Uterus (tissue), 4 donors: ENCODE measurements at places on chromosomes 3 and 15. TPM values are rescaled to one million over a fixed set of nuclear protein-coding genes. Genes with fewer than 3 reads are reported as not detected.

Gene MEX3B
- 2.4 TPM for total RNA-seq

Gene CYP8B1
- total RNA-seq = not detected

Gene UPK1B
- 0.30 TPM for total RNA-seq

Gene CXCR6
- not detected for total RNA-seq

Gene TNFSF10
- total RNA-seq = 30.1 TPM

Gene TRPM1
- total RNA-seq = not detected

- H3K36me3 ChIP-seq = no peaks in the 10 kb centered on the region
- H3K4me3 ChIP-seq = no peak overlapping the region
- H3K4me1 ChIP-seq = no peaks in the 10 kb centered on the region
- H3K27ac ChIP-seq = no peak overlapping the region
- no peaks in the 10 kb centered on the region for H3K27me3 ChIP-seq
- DNase-seq = no peak
Observed at GRCh38 chr3:190401963-190402362, 14.0 kb downstream of the CLDN16 start.

GRCh38 chr15:50736823-50737222, 28.7 kb downstream of the SPPL2A start:
- no peak overlapping the region for H3K27ac ChIP-seq
- H3K4me3 ChIP-seq = no peak overlapping the region
- DNase-seq = no peak
- H3K4me1 ChIP-seq = no peaks in the 10 kb centered on the region

DNA sequence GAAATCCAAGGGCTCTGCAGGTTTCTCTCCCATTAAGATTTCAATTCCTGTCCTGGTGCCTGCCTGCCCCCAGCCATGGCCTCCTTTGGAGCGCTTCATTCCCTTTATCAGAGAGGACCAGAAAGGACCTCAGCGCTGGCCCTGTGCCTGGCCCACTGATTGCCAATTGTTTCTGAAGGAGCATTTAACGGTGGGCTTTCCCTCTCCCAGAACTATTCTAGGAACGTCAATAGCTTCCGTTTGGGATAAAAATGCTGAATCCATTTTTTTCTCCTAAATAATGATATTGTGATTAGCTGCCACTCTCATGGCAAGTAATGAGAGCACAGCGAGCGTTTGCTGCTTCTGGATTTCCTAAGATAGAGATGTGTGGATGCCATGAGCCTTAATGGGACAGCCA, 12.2 kb upstream of the SLC6A1 start:
- H3K4me1 ChIP-seq = no peaks in the 10 kb centered on the region
- H3K27me3 ChIP-seq = no peaks in the 10 kb centered on the region
- no peak overlapping the region for H3K4me3 ChIP-seq
- no peaks in the 10 kb centered on the region for H3K36me3 ChIP-seq
- no peak for DNase-seq
- H3K27ac ChIP-seq = no peak overlapping the region

GRCh38 chr3:155037508-155038202, 42.5 kb upstream of the MME start:
- no peak overlapping the region for H3K4me3 ChIP-seq
- H3K27me3 ChIP-seq = no peaks in the 10 kb centered on the region
- DNase-seq = no peak
- H3K4me1 ChIP-seq = no peaks in the 10 kb centered on the region

DNA sequence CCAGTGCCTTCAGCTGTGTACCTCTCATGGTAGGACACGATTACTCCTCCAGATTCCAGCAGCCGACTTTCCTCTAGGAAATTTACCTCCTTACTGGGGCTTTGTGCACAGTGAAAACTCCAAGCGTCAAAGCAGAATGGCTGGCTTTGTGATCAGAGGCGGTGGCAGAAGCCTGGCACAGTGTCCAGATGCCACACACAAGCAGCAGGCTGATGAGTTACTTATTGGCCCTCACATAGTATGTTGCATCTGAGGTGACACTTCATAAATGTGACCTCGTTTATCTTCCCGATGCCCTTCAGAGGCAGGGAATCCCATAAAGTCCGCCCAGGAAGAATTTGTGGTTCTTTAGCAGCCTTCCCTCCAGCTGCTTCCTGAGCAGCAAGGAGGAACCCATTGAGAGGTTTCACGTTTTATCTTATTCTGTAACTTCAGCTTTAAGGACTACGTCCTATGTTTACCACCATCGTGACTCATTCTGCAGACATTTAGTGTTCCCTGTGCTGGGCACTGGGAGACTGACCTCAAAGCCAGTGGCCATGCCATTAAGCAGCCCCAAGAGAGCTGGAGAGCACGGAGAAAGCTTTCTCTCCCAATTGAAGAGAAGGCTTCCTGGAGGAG, 107.1 kb upstream of the C15orf61 start:
- no peak overlapping the region for H3K27ac ChIP-seq
- no peak for DNase-seq
- no peaks in the 10 kb centered on the region for H3K36me3 ChIP-seq
- no peaks in the 10 kb centered on the region for H3K4me1 ChIP-seq
- H3K27me3 ChIP-seq = no peaks in the 10 kb centered on the region

- H3K4me1 ChIP-seq = no peaks in the 10 kb centered on the region
- no peak overlapping the region for H3K4me3 ChIP-seq
- no peaks in the 10 kb centered on the region for H3K27me3 ChIP-seq
Observed at GRCh38 chr15:57554812-57555179, 36.9 kb upstream of the MYZAP start.

GRCh38 chr15:51533672-51534398, 88.7 kb downstream of the DMXL2 start:
- H3K36me3 ChIP-seq = no peaks in the 10 kb centered on the region
- no peaks in the 10 kb centered on the region for H3K27me3 ChIP-seq
- H3K4me3 ChIP-seq = no peak overlapping the region
- no peak overlapping the region for H3K27ac ChIP-seq
- no peaks in the 10 kb centered on the region for H3K4me1 ChIP-seq

DNA sequence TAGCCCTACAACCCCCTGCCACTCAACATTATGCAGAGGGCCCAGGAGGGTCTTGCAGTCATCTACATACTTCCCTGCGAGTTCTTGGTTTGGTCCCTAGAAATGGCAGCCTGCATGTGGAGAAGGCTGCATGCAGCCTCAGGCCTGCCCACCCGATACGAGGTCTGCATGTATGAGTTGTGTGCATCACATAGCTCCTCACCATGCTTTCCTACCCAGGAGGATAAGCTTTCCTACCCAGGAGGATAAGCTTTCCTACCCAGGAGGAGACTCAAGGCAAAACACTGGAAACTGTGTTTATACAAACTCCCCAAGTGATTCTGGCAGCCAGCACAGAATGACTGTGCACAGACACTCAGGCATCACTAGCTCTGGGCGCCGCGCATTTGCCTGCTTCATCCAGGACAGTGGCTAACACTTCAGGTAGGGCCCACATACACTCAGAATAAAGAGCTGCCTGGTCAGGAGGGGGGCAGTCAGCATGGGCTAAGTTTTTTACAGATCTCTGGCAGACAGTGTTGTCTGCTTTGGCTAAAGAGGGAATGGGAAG, 187.7 kb downstream of the THSD4 start:
- no peaks in the 10 kb centered on the region for H3K4me1 ChIP-seq
- no peak overlapping the region for H3K4me3 ChIP-seq
- H3K36me3 ChIP-seq = no peaks in the 10 kb centered on the region
- H3K27me3 ChIP-seq = no peaks in the 10 kb centered on the region
- DNase-seq = no peak

- H3K4me3 ChIP-seq = no peak overlapping the region
- no peaks in the 10 kb centered on the region for H3K4me1 ChIP-seq
Observed at GRCh38 chr3:150528354-150528797, 17.9 kb downstream of the SERP1 start.

DNA sequence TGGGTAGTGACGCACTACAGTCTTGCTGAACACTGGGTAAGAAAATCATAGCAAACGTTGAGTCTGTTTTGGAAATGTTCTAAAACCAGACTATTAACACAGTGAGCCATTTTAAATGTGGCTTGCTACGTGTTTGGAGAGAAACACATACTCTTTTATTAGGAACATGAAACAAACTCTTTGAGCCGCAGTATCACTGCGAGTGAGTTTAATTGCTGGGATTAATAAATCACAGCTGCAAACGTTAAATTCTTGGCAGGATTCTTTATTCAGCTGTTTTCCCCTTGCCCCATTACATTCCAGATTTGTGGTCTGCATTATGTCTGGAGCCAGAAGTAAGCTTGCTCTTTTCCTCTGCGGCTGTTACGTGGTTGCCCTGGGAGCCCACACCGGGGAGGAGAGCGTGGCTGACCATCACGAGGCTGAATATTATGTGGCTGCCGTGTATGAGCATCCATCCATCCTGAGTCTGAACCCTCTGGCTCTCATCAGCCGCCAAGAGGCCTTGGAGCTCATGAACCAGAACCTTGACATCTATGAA, 33.6 kb downstream of the BTD start:
- no peaks in the 10 kb centered on the region for H3K27me3 ChIP-seq
- H3K4me1 ChIP-seq = peaks cover 11% of the 10 kb centered on the region
- H3K4me3 ChIP-seq = no peak overlapping the region

DNA sequence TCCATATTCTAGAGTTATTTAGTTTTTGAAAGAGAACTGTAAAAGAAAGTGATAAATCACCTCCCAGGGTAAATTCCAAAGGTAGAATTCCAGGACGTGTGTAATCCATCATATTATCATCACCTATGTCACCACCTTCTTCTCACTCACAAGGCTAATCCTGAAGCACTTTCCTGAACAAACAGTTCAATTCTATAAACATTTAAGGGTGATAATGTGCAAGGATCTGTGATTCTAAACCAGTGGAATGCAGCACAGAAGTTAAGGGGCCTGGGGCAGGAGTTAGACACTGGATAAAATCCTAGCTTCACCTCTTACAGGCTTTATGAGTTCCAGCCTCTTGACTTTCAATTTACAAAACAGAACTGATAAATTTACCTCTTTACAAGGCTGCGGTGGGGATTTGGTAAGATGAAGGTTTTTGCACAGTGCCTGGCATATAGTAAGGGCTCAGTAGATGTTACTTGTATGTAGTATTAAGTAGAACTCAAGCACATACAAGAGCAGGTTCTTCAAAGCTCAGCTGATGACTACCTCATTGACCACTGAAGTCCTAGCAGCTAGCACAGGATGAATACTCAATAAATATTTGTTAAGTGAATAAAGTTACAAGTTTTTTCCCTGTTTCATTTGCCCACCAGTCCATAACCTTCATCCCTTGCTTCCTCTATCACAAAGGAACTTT, 47.3 kb upstream of the CCDC80 start:
- no peak overlapping the region for H3K4me3 ChIP-seq
- no peaks in the 10 kb centered on the region for H3K36me3 ChIP-seq
- no peak for DNase-seq
- H3K27ac ChIP-seq = no peak overlapping the region

- no peaks in the 10 kb centered on the region for H3K4me1 ChIP-seq
- no peaks in the 10 kb centered on the region for H3K27me3 ChIP-seq
- no peaks in the 10 kb centered on the region for H3K36me3 ChIP-seq
- H3K27ac ChIP-seq = no peak overlapping the region
- no peak overlapping the region for H3K4me3 ChIP-seq
Observed at GRCh38 chr3:62554264-62554799, 181.0 kb upstream of the FEZF2 start.

DNA sequence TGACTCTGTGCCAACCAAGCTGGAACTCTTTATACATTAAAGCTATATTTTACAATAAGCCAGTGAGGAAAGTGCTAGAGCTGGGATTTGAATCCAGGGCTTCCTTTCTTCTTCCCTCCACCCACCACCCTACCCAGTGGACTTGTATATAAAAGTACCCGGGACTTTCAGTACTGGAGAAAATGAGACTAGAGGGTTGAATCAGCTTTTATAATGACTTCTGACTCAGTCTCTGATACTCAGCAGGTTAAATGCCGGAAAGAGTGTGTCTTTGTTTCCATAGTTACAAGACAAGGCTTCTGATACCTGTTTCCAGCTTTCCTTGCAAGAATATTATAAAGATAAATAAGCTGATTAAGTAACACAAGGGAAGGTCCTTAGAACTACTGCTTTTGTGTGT, 80.9 kb downstream of the FRMD4B start:
- no peaks in the 10 kb centered on the region for H3K27me3 ChIP-seq
- no peaks in the 10 kb centered on the region for H3K4me1 ChIP-seq
- H3K4me3 ChIP-seq = no peak overlapping the region
- H3K36me3 ChIP-seq = no peaks in the 10 kb centered on the region
- H3K27ac ChIP-seq = no peak overlapping the region
- no peak for DNase-seq

GRCh38 chr3:159739166-159739565, 249.5 kb upstream of the IL12A start:
- no peaks in the 10 kb centered on the region for H3K36me3 ChIP-seq
- H3K4me1 ChIP-seq = no peaks in the 10 kb centered on the region
- no peak overlapping the region for H3K4me3 ChIP-seq
- H3K27me3 ChIP-seq = no peaks in the 10 kb centered on the region
- H3K27ac ChIP-seq = no peak overlapping the region
- DNase-seq = no peak

DNA sequence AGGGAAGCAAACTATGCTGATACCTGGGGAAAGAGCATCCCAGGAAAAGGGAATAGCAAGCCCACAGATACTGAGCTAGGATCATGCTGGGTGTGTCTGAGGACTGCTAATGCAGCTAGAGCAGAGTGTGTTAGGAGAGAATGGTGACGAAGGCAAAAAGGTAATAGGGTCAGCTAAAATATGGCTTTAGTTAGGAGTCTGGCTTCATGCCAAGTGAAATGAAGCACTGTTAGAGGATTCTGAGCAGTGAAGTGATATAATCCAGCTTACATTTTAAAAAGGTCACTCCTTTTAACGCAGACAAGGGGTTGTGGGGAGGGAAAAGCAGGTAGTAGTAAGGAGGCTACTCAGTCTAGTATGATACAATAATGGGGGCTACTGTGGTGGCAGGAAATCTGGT, 30.4 kb downstream of the SECISBP2L start:
- H3K27me3 ChIP-seq = no peaks in the 10 kb centered on the region
- no peaks in the 10 kb centered on the region for H3K4me1 ChIP-seq
- H3K4me3 ChIP-seq = no peak overlapping the region
- no peak for DNase-seq
- no peaks in the 10 kb centered on the region for H3K36me3 ChIP-seq

- no peaks in the 10 kb centered on the region for H3K36me3 ChIP-seq
- no peak overlapping the region for H3K4me3 ChIP-seq
- no peaks in the 10 kb centered on the region for H3K27me3 ChIP-seq
- no peaks in the 10 kb centered on the region for H3K4me1 ChIP-seq
- no peak overlapping the region for H3K27ac ChIP-seq
Observed at GRCh38 chr15:34691034-34691433, 63.8 kb downstream of the GJD2 start.

DNA sequence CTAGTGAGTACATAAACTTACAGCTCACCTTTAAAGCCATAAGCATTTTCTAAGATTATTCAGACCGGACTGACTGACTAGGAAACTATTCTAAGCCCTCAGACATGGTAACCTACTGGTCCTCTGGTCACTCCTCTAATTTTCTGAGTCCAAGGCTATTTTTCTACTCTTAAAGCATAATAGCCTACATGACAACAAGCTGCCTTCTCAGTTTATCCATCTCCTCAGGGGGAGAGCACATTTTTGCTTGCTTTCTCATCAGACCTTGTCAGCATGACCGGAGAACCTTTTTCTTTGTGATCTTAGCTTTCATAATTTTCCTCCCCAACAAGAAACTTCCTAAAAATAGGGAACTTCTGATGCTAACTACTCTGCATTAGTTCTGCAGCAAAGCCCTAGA, 38.4 kb downstream of the UBP1 start:
- no peak for DNase-seq
- no peaks in the 10 kb centered on the region for H3K27me3 ChIP-seq
- H3K4me1 ChIP-seq = no peaks in the 10 kb centered on the region
- no peak overlapping the region for H3K4me3 ChIP-seq
- no peak overlapping the region for H3K27ac ChIP-seq
